ENCODE measurements at places on chromosomes 3 and 15. TPM values are rescaled to one million over a fixed set of nuclear protein-coding genes. Genes with fewer than 3 reads are reported as not detected.

The RPL35A gene
- total RNA-seq, result 1,013 TPM

The CYB561D2 gene
- total RNA-seq, result 18.9 TPM

The TIMP4 gene
- 2.9 TPM for total RNA-seq

The NUDT16 gene
- total RNA-seq, result 16.4 TPM

The CYP1A2 gene
- not detected for total RNA-seq

The TUSC7 gene
- total RNA-seq, result not detected

The GABRR3 gene
- total RNA-seq, result not detected

The TGM4 gene
- total RNA-seq, result 0.18 TPM

The LRTM1 gene
- total RNA-seq, result not detected

The PARP14 gene
- total RNA-seq, result 163 TPM

The CHST2 gene
- 11.8 TPM for total RNA-seq

The SLC9C1 gene
- total RNA-seq, result not detected

- no peaks in the 10 kb centered on the region for H3K36me3 ChIP-seq
- H3K27me3 ChIP-seq, result no peaks in the 10 kb centered on the region
- no peak overlapping the region for H3K4me3 ChIP-seq
- no peak for DNase-seq
- no peak overlapping the region for H3K27ac ChIP-seq
- peaks cover 10% of the 10 kb centered on the region for H3K4me1 ChIP-seq
Observed at GRCh38 chr15:88994286-88994685, 81.1 kb upstream of the MFGE8 start.

DNA sequence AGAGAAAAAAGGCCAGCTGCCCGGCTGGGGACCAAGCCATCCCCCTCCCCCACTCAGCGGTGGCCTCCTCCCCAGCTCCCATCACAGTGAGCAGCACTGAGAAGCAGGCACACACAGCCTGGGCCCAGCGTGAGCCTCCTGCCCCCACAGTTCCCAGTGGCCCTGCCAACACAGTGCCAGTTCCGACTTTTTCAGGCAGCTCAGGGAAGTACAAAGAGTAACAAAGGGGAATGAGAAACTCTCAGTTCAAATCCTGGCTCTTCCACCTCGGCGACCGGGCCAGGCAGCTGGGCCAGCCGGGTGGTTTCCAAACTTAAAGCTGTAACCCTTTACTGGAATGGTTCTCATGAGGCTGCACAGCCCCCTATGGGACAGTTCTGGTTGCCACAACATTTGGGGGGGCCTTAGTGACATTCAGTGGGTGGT is 18.5 kb downstream of the TNK2 start:
- H3K27ac ChIP-seq, result no peak overlapping the region
- no peak for DNase-seq
- H3K4me1 ChIP-seq, result peaks cover 45% of the 10 kb centered on the region
- no peaks in the 10 kb centered on the region for H3K36me3 ChIP-seq
- H3K27me3 ChIP-seq, result no peaks in the 10 kb centered on the region

GRCh38 chr3:6622712-6623111 is 238.2 kb upstream of the GRM7 start:
- no peaks in the 10 kb centered on the region for H3K36me3 ChIP-seq
- H3K27ac ChIP-seq, result no peak overlapping the region
- DNase-seq, result no peak
- no peak overlapping the region for H3K4me3 ChIP-seq
- H3K27me3 ChIP-seq, result no peaks in the 10 kb centered on the region

GRCh38 chr3:16364963-16365362 is 100.0 kb downstream of the OXNAD1 start:
- no peak overlapping the region for H3K27ac ChIP-seq
- H3K4me1 ChIP-seq, result peaks cover 17% of the 10 kb centered on the region
- no peaks in the 10 kb centered on the region for H3K27me3 ChIP-seq
- H3K4me3 ChIP-seq, result no peak overlapping the region
- DNase-seq, result no peak

- DNase-seq, result no peak
- H3K27ac ChIP-seq, result no peak overlapping the region
- H3K36me3 ChIP-seq, result no peaks in the 10 kb centered on the region
- H3K4me3 ChIP-seq, result no peak overlapping the region
- H3K4me1 ChIP-seq, result peaks cover 23% of the 10 kb centered on the region
Observed at GRCh38 chr3:123745184-123745855, 138.8 kb downstream of the MYLK start.

GRCh38 chr15:92636908-92637481 is 18.6 kb downstream of the FAM174B start:
- H3K4me1 ChIP-seq, result peaks cover 3% of the 10 kb centered on the region
- H3K27me3 ChIP-seq, result peaks cover 2% of the 10 kb centered on the region

- DNase-seq, result no peak
- H3K4me1 ChIP-seq, result peaks cover 12% of the 10 kb centered on the region
- H3K27me3 ChIP-seq, result no peaks in the 10 kb centered on the region
- H3K4me3 ChIP-seq, result no peak overlapping the region
Observed at GRCh38 chr15:63611177-63611576, 14.0 kb downstream of the FBXL22 start.

DNA sequence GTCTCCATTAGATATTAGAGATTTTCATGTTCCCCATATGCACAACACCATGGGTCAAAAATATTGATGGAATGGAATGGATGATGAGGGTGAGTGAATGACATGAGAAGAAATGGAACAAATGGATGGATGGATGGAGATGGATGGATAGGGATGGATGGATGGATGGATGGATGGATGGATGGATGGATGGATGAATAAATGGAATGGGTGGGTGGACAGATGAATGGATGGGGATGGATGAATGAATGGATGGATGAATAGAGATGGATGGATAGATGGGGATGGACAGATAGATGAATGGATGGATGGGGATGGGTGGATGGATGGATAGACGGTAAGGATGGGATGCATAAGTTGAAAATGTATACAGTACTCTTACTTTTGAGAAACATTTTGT is 18.6 kb downstream of the CFAP92 start:
- H3K4me3 ChIP-seq, result no peak overlapping the region
- no peaks in the 10 kb centered on the region for H3K36me3 ChIP-seq

GRCh38 chr15:94610069-94610468 is 378.7 kb downstream of the MCTP2 start:
- H3K27ac ChIP-seq, result no peak overlapping the region
- no peaks in the 10 kb centered on the region for H3K27me3 ChIP-seq
- H3K36me3 ChIP-seq, result no peaks in the 10 kb centered on the region
- H3K4me1 ChIP-seq, result no peaks in the 10 kb centered on the region
- no peak overlapping the region for H3K4me3 ChIP-seq

DNA sequence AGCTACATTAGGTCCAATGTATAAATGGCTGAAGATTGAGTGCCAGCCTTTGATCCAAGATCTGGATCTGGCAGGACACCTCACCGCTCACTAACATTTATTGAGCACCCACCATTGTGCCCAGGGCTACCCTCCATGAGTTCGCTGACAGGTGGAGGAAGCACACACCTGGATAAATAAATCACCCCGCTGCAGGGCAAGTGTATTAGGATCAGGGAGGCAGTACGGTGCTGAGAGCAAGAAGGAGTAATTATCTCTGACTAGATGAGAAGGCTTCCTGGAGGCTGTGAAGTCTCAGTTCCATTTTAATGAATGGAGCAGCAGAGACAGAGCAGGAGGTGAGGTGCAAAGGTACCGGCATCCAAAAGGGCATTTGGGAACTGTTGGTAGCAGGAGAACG is 104.1 kb downstream of the LIPC start:
- H3K4me3 ChIP-seq, result no peak overlapping the region
- no peaks in the 10 kb centered on the region for H3K36me3 ChIP-seq
- no peak overlapping the region for H3K27ac ChIP-seq
- H3K4me1 ChIP-seq, result no peaks in the 10 kb centered on the region
- no peak for DNase-seq

GRCh38 chr3:110227991-110228390 is 843.6 kb upstream of the NECTIN3 start:
- no peak overlapping the region for H3K27ac ChIP-seq
- DNase-seq, result no peak
- H3K36me3 ChIP-seq, result no peaks in the 10 kb centered on the region
- H3K4me3 ChIP-seq, result no peak overlapping the region

DNA sequence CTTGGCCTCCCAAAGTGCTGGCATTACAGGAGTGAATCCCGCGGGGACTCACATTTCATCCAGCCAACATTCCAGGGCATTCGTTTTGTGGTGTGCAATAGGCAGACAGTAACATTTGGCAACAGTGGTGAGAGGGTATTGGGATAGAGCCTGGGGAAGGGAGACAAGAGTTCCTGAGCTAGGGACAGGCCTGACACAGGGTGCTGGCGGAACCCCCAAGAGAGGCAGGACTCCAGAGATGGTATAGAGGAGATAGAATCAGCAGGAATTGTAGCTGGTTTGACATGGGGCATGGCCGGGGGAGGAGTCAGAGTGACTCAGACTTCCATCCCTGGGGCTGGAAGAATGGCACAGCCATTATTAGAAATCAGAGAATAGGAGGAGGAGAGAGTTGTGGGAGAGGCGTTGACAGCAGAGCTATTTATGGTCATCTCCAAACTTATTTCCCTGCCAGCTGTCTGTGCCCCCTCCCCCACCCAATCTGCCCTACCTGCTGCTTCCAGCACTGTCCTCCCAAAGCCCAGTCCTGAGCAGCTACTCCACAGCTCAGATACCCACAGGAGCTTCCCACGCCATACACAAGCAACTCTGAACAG is 4.4 kb upstream of the IDH2 start:
- H3K36me3 ChIP-seq, result no peaks in the 10 kb centered on the region
- no peak overlapping the region for H3K27ac ChIP-seq
- peaks cover 11% of the 10 kb centered on the region for H3K4me1 ChIP-seq

DNA sequence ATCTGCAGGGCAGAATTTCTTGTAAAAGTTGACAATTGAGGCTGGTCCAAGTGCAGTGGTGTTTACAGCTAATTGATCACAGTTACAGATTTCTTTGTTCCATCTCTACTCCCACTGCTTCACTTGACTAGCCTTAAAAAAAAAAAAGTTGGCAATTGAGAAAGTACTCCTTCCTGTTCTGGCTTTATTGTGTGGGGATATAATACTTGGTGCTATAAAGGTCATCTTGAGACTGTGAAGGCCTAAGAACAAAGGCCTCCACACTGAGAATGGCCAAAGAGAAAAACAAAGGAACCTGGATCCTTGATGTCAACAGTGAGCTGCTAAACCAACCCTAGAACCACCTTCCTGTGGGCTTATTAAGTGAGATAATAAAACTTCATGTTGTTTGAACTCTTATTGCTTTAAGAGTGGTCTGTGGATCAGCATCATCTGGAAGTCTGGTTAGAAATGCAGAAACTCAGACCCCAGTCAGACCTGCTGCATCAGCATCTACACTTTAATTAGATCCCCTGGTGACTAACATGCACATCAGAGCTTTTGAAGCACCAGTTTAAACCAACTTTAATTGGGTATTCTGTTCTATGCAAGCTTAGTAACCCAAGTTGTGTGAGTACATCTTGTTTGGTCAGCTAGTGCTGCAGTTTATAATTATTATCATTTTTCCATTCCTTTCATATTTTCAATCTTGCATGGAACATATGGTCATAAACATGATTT is 55.2 kb downstream of the TMOD3 start:
- peak; percentile 46 for DNase-seq
- H3K4me3 ChIP-seq, result no peak overlapping the region
- peaks cover 21% of the 10 kb centered on the region for H3K4me1 ChIP-seq

- no peak for DNase-seq
- no peak overlapping the region for H3K4me3 ChIP-seq
- peaks cover 7% of the 10 kb centered on the region for H3K36me3 ChIP-seq
- peaks cover 24% of the 10 kb centered on the region for H3K4me1 ChIP-seq
- H3K27me3 ChIP-seq, result no peaks in the 10 kb centered on the region
Observed at GRCh38 chr3:152352554-152352953, 83.8 kb downstream of the MBNL1 start.

GRCh38 chr15:69794645-69795469 is 302.9 kb downstream of the TLE3 start:
- peak overlapping the region; percentile 71 for H3K27ac ChIP-seq
- peaks cover 29% of the 10 kb centered on the region for H3K4me1 ChIP-seq
- no peak overlapping the region for H3K4me3 ChIP-seq
- no peaks in the 10 kb centered on the region for H3K27me3 ChIP-seq
- H3K36me3 ChIP-seq, result no peaks in the 10 kb centered on the region

DNA sequence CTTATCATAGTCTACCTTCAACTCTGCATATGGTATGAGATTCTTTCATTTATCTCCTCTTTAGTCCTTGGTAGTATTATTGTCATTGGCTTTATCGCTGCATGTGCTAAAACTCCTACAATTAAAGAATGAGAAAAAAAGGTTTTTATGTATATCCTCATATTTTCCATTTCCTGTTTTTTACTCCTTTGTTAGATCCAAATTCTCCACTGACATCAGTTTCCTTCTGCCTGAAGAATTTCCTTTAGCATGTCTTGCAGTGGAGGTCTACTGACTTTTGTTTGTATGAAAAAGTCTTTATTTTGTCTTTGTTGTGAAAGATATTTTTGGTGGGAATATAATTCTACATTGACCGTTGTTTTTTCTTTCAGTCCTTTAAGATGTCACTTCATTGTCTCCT is 81.0 kb upstream of the TNIK start:
- no peak overlapping the region for H3K4me3 ChIP-seq
- H3K4me1 ChIP-seq, result no peaks in the 10 kb centered on the region
- no peaks in the 10 kb centered on the region for H3K27me3 ChIP-seq
- H3K27ac ChIP-seq, result no peak overlapping the region

- no peaks in the 10 kb centered on the region for H3K27me3 ChIP-seq
- peaks cover 20% of the 10 kb centered on the region for H3K4me1 ChIP-seq
- H3K4me3 ChIP-seq, result no peak overlapping the region
- peak; percentile 35 for DNase-seq
- H3K36me3 ChIP-seq, result no peaks in the 10 kb centered on the region
- H3K27ac ChIP-seq, result no peak overlapping the region
Observed at GRCh38 chr3:11544412-11545181, 99.1 kb downstream of the VGLL4 start.

DNA sequence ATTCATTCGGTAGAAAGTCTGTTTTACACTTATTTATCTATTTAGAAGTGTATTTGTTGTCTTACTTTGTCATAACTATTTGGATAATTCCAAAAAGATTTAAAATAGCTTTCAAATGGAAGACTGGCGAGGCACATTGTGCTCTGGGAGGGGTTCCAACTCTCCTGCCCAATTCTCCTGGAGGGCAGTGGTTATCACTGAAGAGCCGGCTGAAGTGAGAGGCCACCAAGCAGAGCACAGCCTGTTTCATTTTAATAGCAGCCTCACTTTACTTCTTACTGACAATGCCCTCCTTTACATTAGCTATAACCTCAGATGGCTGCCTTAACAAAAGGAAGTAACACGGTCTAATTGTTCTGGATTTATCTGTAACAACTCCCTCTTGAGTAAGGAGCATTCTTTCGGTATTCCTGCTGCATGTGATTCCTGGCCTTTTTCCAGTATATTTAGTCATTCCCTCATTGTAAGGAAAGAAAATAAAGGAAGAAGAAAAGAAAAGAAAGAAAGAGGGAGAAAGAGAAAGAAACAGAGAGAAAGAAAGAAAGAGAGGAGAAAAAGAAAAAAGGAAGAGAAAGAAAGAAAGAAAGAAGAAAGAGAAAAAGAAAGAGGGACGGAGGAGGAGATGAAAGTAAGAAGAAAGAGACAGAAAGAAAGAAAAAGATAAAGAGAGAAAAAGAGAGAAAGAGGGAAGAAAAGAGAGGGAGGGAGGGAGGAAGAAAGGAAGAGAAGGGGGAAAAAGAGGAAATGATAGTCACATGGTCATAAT is 339.8 kb upstream of the WNT5A start:
- H3K4me1 ChIP-seq, result peaks cover 4% of the 10 kb centered on the region
- H3K27me3 ChIP-seq, result no peaks in the 10 kb centered on the region
- H3K27ac ChIP-seq, result no peak overlapping the region
- no peak overlapping the region for H3K4me3 ChIP-seq

Data from astrocyte (in vitro differentiated cells and primary cell).